Liver (tissue), 10 donors: ENCODE measurements at places on chromosomes 3 and 15. TPM values are rescaled to one million over a fixed set of nuclear protein-coding genes. Genes with fewer than 3 reads are reported as not detected.

The TMPRSS7 gene
- total RNA-seq = not detected

GRCh38 chr15:64151727-64152506 lies at the start of gene SNX22:
Gene SNX22 (plus strand): TSS chr15:64151731. CDS start chr15:64151776, 45 bp downstream.
- peak; percentile 61 for DNase-seq

- peak; percentile 53 for DNase-seq
Observed at GRCh38 chr15:43903864-43904290, 77.1 kb downstream of the WDR76 start.

GRCh38 chr3:95055288-95055687 lies 992.4 kb downstream of the NSUN3 start:
- DNase-seq = no peak

GRCh38 chr3:150074697-150075416 lies 104.2 kb upstream of the PFN2 start:
- no peak for DNase-seq

The SLC2A2 gene
- total RNA-seq = 506 TPM

The PIGZ gene
- total RNA-seq = 1.4 TPM
